Activated CD8-positive, alpha-beta T cell treated with anti-CD3 and anti-CD28 coated beads, Interleukin-2, amount 10 ng/mL, durations not matched to agents 7 days and 5 days (primary cell): ENCODE measurements at places on chromosomes 5 and 9. TPM values are rescaled to one million over a fixed set of nuclear protein-coding genes. Genes with fewer than 3 reads are reported as not detected.

The PCDHB9 gene
- total RNA-seq: not detected

The FABP6 gene
- not detected for total RNA-seq

The PCDHGA4 gene
- 0.10 TPM for total RNA-seq

The SPATA31D4 gene
- not detected for total RNA-seq

The SHC3 gene
- not detected for total RNA-seq

The SPATA31E1 gene
- not detected for total RNA-seq

- no peak within 1 kb of the TSS for H3K4me3 ChIP-seq
- H3K36me3 ChIP-seq: no peaks in the 10 kb centered on the region
- DNase-seq: no peak
- no peak within 1 kb of the TSS for H3K27ac ChIP-seq
Measured at GRCh38 chr5:35990941-35991611, at the start of gene UGT3A1. TSS of gene UGT3A1 (minus strand) at chr5:35991390. CDS start at chr5:35991240, 150 bp downstream.

GRCh38 chr5:1505506-1506241 is 18.1 kb downstream of the LPCAT1 start:
- peaks cover 14% of the 10 kb centered on the region for H3K4me1 ChIP-seq
- no peaks in the 10 kb centered on the region for H3K27me3 ChIP-seq
- DNase-seq: no peak
- H3K36me3 ChIP-seq: peaks cover 3% of the 10 kb centered on the region
- H3K27ac ChIP-seq: no peak overlapping the region

DNA sequence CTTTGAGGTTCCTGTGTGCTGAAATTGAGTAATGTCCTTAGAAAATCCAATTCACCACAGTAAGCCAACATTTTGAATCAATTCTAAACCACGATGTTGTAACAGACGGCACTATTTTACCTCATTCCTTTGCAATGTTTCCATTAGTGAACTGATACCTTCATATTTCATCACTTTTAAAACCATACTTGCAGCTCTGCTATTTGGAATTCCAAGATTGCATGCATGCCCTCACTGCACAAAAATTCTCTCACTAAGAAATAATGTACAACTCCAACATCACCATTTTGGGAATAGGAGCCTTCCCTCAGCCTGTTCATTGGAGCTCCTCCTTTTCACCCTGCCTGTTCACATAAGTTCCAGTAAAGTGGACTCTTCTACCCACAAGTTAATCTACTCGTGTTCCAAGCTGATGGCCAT is 74.8 kb upstream of the TGFBR1 start:
- peaks cover 2% of the 10 kb centered on the region for H3K27me3 ChIP-seq
- H3K4me1 ChIP-seq: peaks cover 50% of the 10 kb centered on the region
- H3K27ac ChIP-seq: no peak overlapping the region
- H3K36me3 ChIP-seq: peaks cover 3% of the 10 kb centered on the region
- H3K4me3 ChIP-seq: no peak overlapping the region

GRCh38 chr5:150651382-150651781 is 9.7 kb upstream of the MYOZ3 start:
- peaks cover 3% of the 10 kb centered on the region for H3K4me1 ChIP-seq
- H3K36me3 ChIP-seq: no peaks in the 10 kb centered on the region
- H3K27ac ChIP-seq: no peak overlapping the region
- no peak overlapping the region for H3K4me3 ChIP-seq
- DNase-seq: no peak
- no peaks in the 10 kb centered on the region for H3K27me3 ChIP-seq

DNA sequence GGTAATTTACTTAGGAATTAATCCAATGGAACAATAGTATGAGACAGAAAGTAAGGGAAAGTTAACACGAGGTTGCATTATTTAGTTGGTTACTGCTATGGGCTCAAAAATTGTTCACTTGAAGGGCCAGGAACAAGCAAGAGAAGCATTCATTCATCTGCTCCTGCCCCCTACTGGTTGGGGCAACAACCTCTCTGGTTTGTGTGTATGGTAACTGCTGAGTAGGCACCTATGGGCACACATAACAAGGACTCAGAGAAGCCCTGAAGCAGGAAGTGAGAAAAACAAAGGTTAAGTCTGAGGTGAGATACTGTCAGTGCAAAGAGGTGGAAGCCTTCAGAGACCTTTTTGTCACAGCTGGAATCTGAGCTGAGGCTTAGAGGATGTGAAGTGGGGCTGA is 34.4 kb upstream of the RANBP6 start:
- peaks cover 8% of the 10 kb centered on the region for H3K27me3 ChIP-seq
- peaks cover 9% of the 10 kb centered on the region for H3K4me1 ChIP-seq
- H3K4me3 ChIP-seq: no peak overlapping the region
- H3K27ac ChIP-seq: no peak overlapping the region

- DNase-seq: no peak
- no peak overlapping the region for H3K4me3 ChIP-seq
- peaks cover 15% of the 10 kb centered on the region for H3K36me3 ChIP-seq
Measured at GRCh38 chr9:33443464-33444154, 3.8 kb downstream of the AQP3 start.

DNA sequence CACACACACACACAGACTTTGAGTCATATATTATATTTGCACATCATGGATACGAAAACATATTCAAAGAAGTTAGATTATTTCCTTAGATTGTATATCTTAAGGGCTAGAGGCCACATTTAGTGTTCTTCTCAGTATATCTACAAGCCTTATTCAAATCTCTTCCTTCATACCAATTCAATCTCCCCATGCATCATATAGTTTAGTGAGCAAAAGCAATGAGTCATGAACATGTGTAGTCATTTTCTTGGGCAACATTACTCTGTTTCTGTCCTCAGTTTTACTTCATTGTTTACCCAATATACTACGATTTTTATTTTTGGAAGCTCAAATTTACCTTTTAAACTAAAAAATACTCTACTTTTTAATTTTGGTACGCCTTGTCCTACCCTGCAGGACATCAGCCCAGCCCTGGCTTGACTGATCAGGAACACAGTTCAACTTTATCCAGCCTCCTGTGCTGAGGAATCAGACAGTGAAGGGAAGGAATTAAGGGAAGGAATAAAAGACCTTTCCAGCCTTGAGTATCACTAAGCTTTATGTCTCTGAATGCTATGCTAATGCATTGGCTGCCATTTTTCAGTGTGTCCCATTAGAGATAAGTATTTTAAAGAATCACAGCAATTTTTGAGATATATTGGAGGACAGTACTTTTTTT is 101.7 kb upstream of the FST start:
- H3K27me3 ChIP-seq: peaks cover 1% of the 10 kb centered on the region
- no peak overlapping the region for H3K4me3 ChIP-seq
- no peak overlapping the region for H3K27ac ChIP-seq

DNA sequence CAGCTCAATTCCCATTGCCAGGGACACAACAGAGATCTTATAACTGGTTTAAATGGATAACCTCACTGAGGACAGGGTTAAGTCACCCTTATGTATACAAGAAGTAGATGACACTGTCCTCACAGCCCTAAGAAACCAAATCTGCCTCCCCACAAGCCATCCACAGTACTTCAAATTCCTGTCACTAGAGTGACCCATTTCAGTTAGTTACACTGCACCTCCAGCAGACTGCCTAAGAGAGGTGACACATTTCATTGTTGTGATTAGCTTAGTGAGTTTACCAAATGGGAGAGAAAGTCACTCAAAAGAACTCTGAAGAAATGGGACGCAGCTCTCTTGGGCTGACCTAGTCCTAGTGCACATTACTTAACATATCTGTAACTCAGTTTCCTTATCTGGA is 53.6 kb upstream of the HTR1A start:
- no peak for DNase-seq
- no peak overlapping the region for H3K27ac ChIP-seq
- H3K4me1 ChIP-seq: no peaks in the 10 kb centered on the region
- H3K36me3 ChIP-seq: no peaks in the 10 kb centered on the region
- H3K4me3 ChIP-seq: no peak overlapping the region

- no peak overlapping the region for H3K4me3 ChIP-seq
- no peaks in the 10 kb centered on the region for H3K27me3 ChIP-seq
- no peaks in the 10 kb centered on the region for H3K4me1 ChIP-seq
- peaks cover 71% of the 10 kb centered on the region for H3K36me3 ChIP-seq
- no peak overlapping the region for H3K27ac ChIP-seq
- no peak for DNase-seq
Measured at GRCh38 chr9:92247981-92248380, 45.5 kb downstream of the IARS1 start.

GRCh38 chr5:171893290-171893886 is 107.8 kb downstream of the SMIM23 start:
- peaks cover 15% of the 10 kb centered on the region for H3K36me3 ChIP-seq
- no peak overlapping the region for H3K27ac ChIP-seq
- peaks cover 12% of the 10 kb centered on the region for H3K4me1 ChIP-seq

DNA sequence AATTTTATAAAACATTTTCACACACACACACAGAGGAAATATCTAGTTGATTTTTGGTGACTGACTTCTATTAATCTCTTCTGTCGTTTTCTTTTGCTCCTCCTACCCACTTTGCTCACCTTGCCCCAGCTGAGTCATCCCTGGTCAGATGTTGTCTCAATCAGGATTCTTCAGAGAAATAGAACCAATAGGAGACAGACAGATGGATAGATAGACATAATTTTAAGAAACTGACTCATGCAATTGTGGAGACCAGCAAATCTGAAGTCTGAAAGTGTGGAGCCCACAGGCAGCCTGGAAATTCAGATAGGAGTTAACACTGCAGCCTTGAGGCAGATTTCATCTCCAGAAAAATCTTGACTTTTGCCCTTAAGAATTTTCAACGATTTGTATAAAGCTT is 37.0 kb upstream of the PIK3R1 start:
- H3K27me3 ChIP-seq: no peaks in the 10 kb centered on the region
- DNase-seq: no peak
- no peak overlapping the region for H3K4me3 ChIP-seq
- no peaks in the 10 kb centered on the region for H3K36me3 ChIP-seq
- no peaks in the 10 kb centered on the region for H3K4me1 ChIP-seq
- no peak overlapping the region for H3K27ac ChIP-seq

GRCh38 chr9:36902080-36902716 is 131.9 kb downstream of the PAX5 start:
- H3K4me3 ChIP-seq: no peak overlapping the region
- no peaks in the 10 kb centered on the region for H3K36me3 ChIP-seq
- H3K27ac ChIP-seq: no peak overlapping the region
- peaks cover 10% of the 10 kb centered on the region for H3K4me1 ChIP-seq
- H3K27me3 ChIP-seq: peaks cover 24% of the 10 kb centered on the region
- DNase-seq: no peak

GRCh38 chr5:129245489-129245888 is 150.9 kb downstream of the ISOC1 start:
- H3K27ac ChIP-seq: no peak overlapping the region
- DNase-seq: no peak
- no peaks in the 10 kb centered on the region for H3K36me3 ChIP-seq
- no peaks in the 10 kb centered on the region for H3K4me1 ChIP-seq
- no peaks in the 10 kb centered on the region for H3K27me3 ChIP-seq

DNA sequence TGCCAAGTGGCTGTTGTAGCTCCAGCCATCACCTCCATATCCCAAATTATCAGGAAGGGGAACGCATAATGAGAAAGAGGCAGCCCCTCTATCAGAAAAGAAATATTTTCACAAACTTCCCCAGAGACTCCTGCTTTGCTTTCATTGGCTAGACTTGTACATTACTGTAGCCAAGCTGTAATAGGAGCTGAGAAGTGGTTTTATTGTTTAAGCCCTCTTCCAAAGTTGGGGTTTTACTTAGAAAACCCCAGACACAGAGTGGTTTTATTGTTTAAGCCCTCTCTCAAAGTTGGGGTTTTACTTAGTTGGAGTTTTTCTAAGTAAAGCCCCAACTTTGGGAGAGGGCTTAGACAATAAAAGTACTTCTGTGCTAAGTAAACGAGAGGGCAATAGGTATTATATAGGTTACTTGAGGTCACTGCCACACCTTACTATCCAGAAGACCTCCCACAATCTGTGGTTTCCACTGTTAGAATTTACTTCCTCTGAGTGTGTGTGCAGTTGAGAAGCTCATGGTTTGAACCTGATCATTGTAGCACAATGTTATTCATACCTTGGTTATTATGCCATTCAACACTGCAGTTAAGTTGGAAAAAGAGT is 215.7 kb upstream of the OTULINL start:
- peak; percentile 72 for DNase-seq
- peaks cover 1% of the 10 kb centered on the region for H3K27me3 ChIP-seq
- H3K4me3 ChIP-seq: peak overlapping the region; percentile 66
- H3K36me3 ChIP-seq: no peaks in the 10 kb centered on the region
- H3K27ac ChIP-seq: peak overlapping the region; percentile 87

DNA sequence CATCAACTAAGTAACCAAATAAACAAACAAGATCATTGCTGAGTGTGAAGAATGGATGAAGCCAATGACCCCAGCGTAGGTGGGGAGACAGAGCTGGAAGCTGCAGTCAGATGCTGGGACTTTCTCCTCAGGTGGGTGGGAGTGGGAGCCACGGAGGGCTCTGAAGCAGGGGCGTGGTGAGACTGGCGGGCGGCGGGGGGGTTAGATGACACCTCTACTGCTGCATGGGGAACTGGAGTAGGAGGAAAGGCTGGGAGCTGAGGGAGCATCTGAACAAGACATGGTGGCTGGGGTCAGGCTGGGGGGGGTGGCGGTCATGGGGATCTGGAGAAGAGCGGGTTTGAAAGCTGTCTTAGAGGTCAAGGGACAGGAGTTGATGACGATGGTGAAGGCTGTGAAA is 193.8 kb downstream of the C9orf50 start:
- H3K36me3 ChIP-seq: no peaks in the 10 kb centered on the region
- DNase-seq: no peak
- H3K4me1 ChIP-seq: peaks cover 15% of the 10 kb centered on the region
- H3K4me3 ChIP-seq: no peak overlapping the region
- no peak overlapping the region for H3K27ac ChIP-seq

- H3K4me3 ChIP-seq: no peak overlapping the region
- H3K4me1 ChIP-seq: no peaks in the 10 kb centered on the region
- no peak overlapping the region for H3K27ac ChIP-seq
- no peak for DNase-seq
Measured at GRCh38 chr5:42301349-42301748, 121.9 kb upstream of the GHR start.

- H3K4me1 ChIP-seq: no peaks in the 10 kb centered on the region
- no peak for DNase-seq
- no peaks in the 10 kb centered on the region for H3K36me3 ChIP-seq
- H3K27ac ChIP-seq: no peak overlapping the region
- no peaks in the 10 kb centered on the region for H3K27me3 ChIP-seq
Measured at GRCh38 chr5:53923961-53924360, 363.5 kb downstream of the NDUFS4 start.

DNA sequence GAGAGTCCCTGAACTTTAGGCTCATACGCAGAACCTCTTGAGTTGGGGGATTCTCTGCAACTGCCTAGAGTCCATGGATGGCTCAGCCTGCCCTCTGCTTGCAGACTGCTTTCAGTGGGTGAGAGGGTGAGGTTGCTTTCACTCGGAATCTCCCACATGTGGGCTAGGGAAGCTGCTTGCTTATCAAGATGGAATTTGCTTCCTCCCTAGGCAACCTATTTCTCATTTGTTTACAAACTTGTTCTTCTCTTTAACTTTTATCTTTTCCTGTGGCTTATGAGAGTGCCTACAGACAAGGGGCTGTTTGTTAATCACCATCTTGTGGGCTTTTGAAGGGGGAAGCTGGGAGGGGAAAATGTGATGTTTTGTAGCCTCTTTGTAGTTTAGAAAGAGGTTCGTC is 10.0 kb downstream of the TLE4 start:
- H3K4me1 ChIP-seq: peaks cover 70% of the 10 kb centered on the region
- H3K27me3 ChIP-seq: no peaks in the 10 kb centered on the region
- H3K36me3 ChIP-seq: peaks cover 62% of the 10 kb centered on the region
- H3K27ac ChIP-seq: peak overlapping the region; percentile 71
- H3K4me3 ChIP-seq: peak overlapping the region; percentile 34
